Adipocyte (in vitro differentiated cells): ENCODE measurements at places on chromosomes 3 and 15.

GRCh38 chr15:57591822-57592367 lies at the start of gene MYZAP:
MYZAP (plus strand) TSS chr15:57591904; CDS start chr15:57592035, 131 bp downstream.
- DNase-seq, result peak; percentile 64

DNA sequence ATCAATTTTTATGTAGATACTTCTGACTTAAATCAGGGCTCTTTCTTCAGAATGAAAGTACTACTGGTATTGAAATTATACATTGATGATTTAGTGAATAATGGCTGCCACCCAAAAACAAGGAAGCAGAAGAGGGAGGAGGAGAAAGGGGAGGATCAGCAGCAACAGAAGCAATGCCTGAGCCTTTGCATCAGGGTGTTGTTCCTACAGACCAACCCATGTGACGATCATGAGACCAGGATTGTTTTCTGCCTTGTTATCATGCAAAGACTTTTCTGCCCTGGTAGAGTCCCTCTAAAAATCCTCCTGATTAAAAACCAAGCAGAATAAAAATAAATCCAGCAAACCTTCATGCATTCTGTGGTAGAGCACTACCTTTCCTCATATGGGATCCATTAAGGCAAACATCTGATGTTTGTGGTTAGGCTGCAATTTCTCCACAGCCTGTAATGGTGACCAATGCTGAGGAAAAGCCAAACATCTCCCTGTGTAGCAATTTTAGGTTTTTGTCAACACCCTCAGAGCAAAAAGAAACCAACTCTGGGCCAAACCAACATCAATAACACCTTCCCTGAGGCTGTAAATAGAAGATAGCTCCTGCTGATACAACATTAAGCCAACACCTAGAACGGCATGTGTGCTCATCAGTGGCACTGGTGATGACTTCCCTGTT lies 191.7 kb downstream of the ATP8B4 start:
- peak; percentile 76 for DNase-seq

- DNase-seq, result no peak
Measured at GRCh38 chr3:126498461-126498860, 19.1 kb downstream of the UROC1 start.

DNA sequence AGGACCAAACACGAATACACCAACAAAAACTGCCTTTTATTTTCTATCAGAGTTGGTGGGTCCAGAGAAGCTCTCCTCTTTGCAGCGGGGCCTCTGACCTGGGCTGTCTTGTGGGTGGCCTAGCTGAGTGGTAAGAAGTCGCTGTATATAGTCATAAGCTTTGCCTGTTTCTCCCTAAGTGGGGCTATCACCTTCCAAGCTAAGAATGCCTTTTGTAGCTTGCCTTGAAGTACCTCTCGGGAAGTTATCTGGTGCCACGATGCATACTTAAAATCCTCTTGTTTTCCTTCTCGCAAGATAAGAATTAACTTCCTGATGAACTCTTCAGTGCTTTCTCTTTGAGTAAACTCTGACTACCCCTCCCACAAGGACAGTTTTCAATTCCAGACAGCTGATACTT lies 178.8 kb downstream of the SYNPR start:
- no peak for DNase-seq

GRCh38 chr3:52277972-52278509 lies 408 bp downstream of the WDR82 start:
- peak; percentile 77 for DNase-seq

- no peak for DNase-seq
Measured at GRCh38 chr3:149288655-149289054, 44.8 kb downstream of the TM4SF18 start.

DNA sequence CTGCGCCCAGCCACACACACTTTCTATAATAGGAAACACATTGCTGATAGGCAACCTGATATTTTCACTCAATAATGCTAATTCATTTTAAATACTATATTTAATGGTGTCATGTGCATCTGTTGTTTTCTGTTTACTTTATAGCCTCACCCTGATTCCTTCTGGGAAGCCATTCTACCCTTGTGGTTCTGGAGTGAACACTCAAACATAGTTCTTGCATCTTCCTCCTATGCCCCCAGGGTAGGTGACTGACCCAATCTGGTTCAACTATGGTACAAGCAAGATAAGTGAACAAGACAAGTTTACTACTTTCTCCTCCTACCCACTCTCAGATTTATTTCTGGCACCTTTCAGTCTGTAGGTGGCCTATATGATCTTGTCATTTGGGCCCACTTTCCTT lies 4.3 kb upstream of the SCG3 start:
- no peak for DNase-seq

- no peak for DNase-seq
Measured at GRCh38 chr3:143604402-143605185, 243.7 kb downstream of the SLC9A9 start.

DNA sequence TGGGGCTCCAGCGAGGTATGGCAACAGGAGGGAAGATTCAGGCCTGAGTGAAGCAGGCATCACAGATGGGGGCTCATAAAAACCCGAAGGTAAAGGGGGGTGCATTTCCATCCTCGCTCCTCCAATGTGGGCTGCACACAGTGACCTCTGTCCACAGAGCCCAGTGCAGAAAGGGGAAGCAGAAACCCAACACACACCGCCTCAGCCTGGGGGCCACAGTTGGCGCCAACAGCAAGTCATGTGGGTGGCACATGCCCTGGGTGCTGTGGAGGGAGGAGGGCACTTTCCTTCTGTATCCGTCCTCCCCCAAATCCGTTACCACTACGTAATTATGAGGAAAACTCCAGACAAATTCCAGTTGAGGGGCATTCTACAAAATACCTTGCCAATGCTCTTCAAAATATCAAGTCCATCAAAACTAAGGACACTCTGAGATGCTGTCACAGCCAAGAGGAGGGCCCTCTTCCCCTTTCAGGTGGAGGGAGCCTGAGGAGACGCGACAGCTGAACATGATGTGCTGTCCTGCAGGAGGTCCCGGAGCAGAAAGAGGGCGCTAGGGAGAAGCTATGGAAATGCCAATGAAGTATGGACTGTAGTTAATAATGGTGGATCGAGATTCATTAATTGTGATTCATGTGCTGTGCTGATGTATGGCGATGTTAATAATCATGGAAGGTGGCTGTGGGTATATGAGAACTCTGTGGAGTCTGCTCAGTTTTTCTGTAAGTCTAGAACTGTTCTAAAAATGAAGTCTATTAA lies 16.4 kb downstream of the APBA2 start:
- DNase-seq, result no peak

GRCh38 chr15:87829332-87830050 lies 427.0 kb downstream of the NTRK3 start:
- DNase-seq, result no peak

GRCh38 chr3:5489536-5489935 lies 302.0 kb downstream of the EDEM1 start:
- DNase-seq, result no peak

- no peak for DNase-seq
Measured at GRCh38 chr3:61829722-61830350, 268.5 kb downstream of the PTPRG start.

DNA sequence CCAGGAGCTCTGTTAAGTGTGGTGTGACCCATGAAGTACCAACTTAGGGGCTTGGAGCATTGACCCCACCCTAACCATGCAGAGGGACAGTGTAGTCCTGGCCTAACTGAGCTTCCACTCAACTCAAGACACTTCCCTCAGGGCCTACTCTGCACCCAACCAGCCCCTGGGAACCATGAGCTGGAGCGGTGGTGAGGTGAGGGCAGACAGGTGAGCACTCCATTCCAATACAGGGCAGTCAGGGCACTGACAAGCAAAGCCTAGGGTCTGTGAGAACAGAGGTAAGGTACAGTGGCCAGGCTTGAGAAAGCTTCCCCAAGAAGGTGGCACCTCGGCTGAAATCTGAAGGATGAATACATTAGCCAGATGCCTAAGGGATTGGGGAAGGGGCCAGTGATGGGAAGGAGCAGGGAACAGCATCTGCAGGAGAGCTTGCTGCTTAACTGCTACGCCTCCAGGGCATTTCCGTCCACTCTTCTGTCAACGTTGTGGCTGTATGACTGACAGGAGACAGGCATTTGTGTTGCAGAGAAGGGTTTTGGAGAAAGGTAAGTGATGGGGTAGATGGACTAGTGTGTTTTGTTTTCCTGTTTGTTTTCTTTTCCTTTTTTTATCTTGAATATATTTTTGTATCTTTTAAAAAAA lies 243.5 kb upstream of the TRIM42 start:
- no peak for DNase-seq

GRCh38 chr3:72641684-72642083 lies 206.6 kb downstream of the SHQ1 start:
- no peak for DNase-seq

DNA sequence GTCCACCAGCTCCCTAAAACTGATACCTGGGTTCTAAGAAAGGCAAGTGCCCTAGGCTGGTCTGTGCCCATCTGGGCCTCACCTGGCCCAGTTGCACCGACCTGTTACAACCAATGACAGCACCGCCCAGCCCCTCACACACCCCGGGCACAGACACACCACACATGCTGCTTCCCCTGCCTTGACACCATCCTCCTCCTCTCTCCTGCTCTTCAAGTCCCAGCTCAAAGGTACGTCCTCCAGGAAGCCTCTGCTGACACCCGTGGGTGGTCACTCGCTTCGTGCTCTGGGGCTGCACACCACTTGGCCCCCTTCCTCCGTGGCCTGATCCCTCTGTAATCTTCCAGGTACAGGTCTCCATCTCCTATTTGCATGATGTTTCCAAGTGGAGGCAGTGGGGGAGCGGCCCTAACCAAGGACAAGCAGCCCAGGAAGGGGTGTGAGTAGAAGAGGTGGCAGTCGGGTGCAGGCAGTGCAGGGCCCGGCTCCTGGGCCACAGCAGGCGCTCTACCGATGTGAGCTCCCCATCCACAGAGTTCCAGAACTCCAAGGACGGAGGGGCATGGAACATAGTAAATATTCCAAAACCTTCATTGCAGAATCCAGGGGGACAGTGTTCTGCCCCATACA lies 144.6 kb downstream of the NUP210 start:
- no peak for DNase-seq

DNA sequence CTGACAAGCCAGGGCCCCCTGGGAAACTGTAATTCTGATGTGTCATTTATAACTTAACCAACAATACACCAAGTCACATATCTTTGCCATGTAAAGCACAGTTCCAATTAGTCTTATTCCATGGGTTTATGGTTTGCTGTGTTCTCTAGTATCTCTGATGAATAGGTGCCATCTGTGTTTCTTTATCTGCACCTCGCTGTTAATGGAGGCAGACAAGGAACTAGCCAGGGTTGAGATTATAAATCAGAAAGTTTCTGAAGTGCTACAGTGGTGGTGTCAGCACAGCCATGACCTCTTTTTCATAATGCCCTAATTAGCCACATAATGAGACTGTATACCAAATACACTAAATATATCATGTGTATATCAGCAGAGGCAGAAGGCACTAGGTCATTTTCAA lies 866.4 kb downstream of the PLOD2 start:
- no peak for DNase-seq

- DNase-seq, result peak; percentile 13
Measured at GRCh38 chr3:43328653-43329052, 42.3 kb downstream of the SNRK start.

DNA sequence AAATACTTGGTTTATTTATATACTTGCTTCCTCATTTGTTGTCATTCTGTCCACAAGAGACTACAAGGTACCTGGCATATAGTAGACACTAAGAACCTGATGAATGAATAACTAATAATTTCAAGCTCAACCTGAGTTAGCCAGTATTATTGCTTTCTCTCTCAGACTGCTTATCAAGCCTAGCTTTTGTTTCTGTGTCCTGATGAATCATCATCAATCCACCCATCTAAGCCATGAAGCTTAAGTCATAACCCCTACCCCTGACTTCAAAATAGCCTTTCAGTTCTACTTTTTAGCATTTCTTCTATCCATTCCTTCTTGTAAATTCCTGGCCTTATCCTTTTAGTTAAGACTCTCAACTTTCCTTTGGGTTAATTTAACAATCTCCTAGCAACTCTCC lies 420.8 kb downstream of the EPHA6 start:
- no peak for DNase-seq

- no peak for DNase-seq
Measured at GRCh38 chr3:108137460-108137814, 46.6 kb upstream of the CD47 start.

DNA sequence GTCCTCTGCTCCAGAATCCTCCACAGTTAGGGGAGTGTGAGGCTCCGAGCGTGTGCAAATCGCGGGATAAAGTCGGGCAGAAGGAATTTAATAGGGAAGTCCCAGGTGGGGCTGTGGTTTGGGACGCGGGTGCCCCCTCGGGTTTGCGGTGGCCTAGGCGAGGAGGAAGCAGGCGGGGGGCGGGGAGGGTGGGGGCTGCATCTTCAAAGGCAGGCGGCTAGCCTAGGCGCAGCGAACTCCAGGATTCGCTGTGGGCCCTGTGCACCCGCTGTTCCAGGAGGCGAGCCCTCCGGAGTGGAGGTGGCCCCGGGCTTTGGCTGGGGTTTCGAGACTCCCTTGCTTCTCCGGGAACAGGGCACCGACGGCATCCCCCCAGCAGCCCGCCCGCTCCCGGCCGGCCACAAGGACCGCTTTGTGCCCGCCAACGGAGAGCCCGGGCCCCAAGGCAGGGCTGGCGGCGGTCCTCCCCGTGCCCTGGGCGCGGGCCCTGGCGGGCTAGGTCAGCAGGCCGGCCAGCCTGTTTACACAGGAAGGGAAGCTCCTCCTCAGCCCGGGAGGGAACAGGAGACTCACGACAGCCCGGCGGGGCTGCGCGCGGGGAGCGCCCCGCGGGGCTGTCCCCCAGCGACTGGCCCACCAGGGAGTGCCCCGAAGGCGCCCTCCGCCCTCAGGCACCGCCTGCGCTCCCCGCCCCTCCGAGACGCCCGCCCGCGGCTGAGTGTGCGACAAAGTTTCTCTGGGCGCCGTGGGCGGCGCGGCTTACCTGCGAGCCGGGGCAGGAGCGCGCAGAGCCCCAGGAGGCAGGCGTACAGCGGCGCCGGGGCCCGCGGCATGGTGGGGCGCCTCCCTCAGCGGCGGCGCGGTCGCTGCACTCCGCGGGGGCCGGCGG lies 753 bp downstream of the ITGB5 start:
- peak; percentile 71 for DNase-seq

DNA sequence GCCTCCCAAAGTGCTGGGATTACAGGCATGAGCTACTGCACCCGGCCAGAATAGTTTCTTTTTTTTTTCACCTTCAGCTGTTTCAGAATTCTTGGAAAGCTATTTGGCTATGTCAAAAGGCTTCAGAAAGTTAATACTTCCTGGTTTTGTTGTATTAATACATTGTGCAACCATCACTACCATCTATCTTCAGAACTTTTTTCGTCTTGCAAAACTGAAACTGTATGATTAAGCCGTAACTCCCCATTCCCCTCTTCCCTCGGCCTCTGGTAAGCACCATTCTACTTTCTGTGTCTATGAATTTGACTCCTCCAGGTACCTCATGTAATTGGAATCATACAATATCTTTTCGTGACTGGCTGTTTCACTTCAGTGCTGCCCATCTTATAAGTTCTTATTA lies 5.2 kb upstream of the NOX5 start:
- DNase-seq, result no peak

- no peak for DNase-seq
Measured at GRCh38 chr3:114556657-114557213, 262.9 kb downstream of the TIGIT start.

DNA sequence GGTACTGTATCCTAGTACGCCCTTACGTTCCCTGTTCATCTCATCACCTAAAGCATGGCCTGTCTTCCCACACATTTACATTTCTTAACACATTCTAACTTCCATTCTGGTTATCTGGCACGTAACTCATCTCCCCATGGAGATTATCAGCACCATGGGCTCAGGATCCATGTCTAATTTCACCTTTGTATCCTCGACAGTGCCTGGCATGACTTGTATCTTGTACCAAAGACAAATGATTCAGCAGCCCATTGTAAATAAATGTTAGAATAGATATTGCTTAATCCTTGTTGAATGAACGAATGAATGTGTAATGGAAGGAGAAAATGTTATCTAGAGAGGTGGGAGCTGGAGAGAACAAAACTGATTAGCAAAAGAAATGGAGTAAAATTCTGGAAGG lies 69.7 kb upstream of the TPM1 start:
- DNase-seq, result peak; percentile 44
